ENCODE measurements at places on chromosomes 1 and 21. TPM values are rescaled to one million over a fixed set of nuclear protein-coding genes. Genes with fewer than 3 reads are reported as not detected.

The KAZN gene
- 26.4 TPM for polyA plus RNA-seq

The TTC24 gene
- not detected for polyA plus RNA-seq

The KIF14 gene
- 0.69 TPM for polyA plus RNA-seq

The CERS2 gene
- 39.1 TPM for polyA plus RNA-seq

The ADAMTS4 gene
- not detected for polyA plus RNA-seq

The CFAP74 gene
- polyA plus RNA-seq: 0.22 TPM

The CLCN6 gene
- polyA plus RNA-seq: 12.5 TPM

The CD5L gene
- polyA plus RNA-seq: not detected

The ADGRL4 gene
- 0.12 TPM for polyA plus RNA-seq

The UBASH3A gene
- polyA plus RNA-seq: not detected

The EBNA1BP2 gene
- 102 TPM for polyA plus RNA-seq
